ENCODE measurements at places on chromosomes 6 and 20. TPM values are rescaled to one million over a fixed set of nuclear protein-coding genes. Genes with fewer than 3 reads are reported as not detected.

Gene PM20D2
- total RNA-seq: 21.5 TPM

GRCh38 chr6:26299286-26300042 lies 65.5 kb upstream of the BTN3A2 start:
- H3K4me3 ChIP-seq: no peak overlapping the region
- H3K36me3 ChIP-seq: no peaks in the 10 kb centered on the region
- DNase-seq: no peak
- no peaks in the 10 kb centered on the region for H3K4me1 ChIP-seq
- H3K27ac ChIP-seq: no peak overlapping the region

GRCh38 chr6:97214671-97215070 lies 68.3 kb downstream of the MMS22L start:
- H3K4me1 ChIP-seq: no peaks in the 10 kb centered on the region
- no peak overlapping the region for H3K27ac ChIP-seq
- H3K27me3 ChIP-seq: no peaks in the 10 kb centered on the region
- H3K4me3 ChIP-seq: no peak overlapping the region
- DNase-seq: no peak

GRCh38 chr6:473768-474452 lies 82.4 kb downstream of the IRF4 start:
- no peak for DNase-seq
- H3K4me1 ChIP-seq: no peaks in the 10 kb centered on the region
- H3K4me3 ChIP-seq: no peak overlapping the region
- H3K27ac ChIP-seq: no peak overlapping the region
- peaks cover 12% of the 10 kb centered on the region for H3K27me3 ChIP-seq

GRCh38 chr6:5238336-5238735 lies 22.4 kb downstream of the LYRM4 start:
- H3K36me3 ChIP-seq: no peaks in the 10 kb centered on the region
- DNase-seq: no peak
- no peaks in the 10 kb centered on the region for H3K27me3 ChIP-seq
- no peak overlapping the region for H3K27ac ChIP-seq
- H3K4me1 ChIP-seq: no peaks in the 10 kb centered on the region
- no peak overlapping the region for H3K4me3 ChIP-seq

DNA sequence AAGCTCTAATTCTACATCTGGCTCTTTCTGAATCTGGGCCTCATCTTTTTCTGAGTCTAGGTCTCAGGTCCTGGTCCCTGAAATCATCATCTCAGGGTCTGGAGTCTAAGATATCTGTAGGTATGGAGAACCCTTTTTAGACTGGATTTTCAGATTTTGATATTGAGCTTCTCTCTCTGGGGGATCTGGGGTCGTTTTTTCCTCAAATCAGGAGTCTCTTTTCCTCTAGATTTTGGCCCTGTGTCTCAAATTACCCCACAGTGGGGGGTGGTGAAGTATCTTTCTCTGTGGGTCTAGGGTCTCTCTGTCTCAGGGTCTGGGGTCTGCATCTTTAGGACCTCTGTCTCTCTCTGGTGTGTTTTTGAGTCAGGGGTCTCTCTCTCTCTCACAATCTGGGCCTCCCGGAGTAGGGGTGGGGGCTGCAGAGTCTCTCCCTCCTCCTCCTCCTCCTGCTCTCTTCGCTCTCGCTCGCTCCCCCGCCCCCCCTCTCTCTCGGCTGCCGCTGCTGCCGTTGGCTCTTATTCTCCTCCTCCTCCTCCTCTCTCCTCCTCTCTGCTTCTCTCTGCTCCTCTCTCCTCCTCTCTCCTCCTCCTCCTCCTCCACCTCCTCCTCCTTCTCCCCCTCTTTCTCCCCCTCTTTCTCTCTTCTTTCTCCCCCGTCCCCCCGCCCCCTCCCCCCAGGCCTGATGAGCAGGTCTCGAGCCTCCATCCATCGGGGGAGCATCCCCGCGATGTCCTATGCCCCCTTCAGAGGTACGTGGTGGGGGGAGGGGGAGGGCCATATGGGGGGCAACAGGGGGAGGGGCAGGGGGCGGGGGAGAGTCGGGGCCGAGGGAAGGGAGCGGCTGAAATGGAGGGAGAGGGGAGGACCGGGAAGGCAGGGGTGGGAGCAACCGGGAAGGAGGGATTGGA lies at the start of gene SYNGAP1:
SYNGAP1 (plus strand) TSS at position 486 of the 911 bp plus-strand sequence; CDS start at position 686, 200 bp downstream.
- H3K27me3 ChIP-seq: no peaks in the 10 kb centered on the region
- peak within 1 kb of the TSS; percentile 93 for H3K27ac ChIP-seq
- H3K4me3 ChIP-seq: no peak within 1 kb of the TSS
- peaks cover 20% of the 10 kb centered on the region for H3K4me1 ChIP-seq
- H3K36me3 ChIP-seq: peaks cover 10% of the 10 kb centered on the region
- peak; percentile 79 for DNase-seq

- no peak overlapping the region for H3K4me3 ChIP-seq
- H3K36me3 ChIP-seq: no peaks in the 10 kb centered on the region
- no peaks in the 10 kb centered on the region for H3K27me3 ChIP-seq
- DNase-seq: peak; percentile 39
- H3K27ac ChIP-seq: no peak overlapping the region
- H3K4me1 ChIP-seq: peaks cover 6% of the 10 kb centered on the region
Observed at GRCh38 chr20:52179331-52180179, 12.0 kb downstream of the ZFP64 start.

Gene SLC35B2
- total RNA-seq: 44.4 TPM

DNA sequence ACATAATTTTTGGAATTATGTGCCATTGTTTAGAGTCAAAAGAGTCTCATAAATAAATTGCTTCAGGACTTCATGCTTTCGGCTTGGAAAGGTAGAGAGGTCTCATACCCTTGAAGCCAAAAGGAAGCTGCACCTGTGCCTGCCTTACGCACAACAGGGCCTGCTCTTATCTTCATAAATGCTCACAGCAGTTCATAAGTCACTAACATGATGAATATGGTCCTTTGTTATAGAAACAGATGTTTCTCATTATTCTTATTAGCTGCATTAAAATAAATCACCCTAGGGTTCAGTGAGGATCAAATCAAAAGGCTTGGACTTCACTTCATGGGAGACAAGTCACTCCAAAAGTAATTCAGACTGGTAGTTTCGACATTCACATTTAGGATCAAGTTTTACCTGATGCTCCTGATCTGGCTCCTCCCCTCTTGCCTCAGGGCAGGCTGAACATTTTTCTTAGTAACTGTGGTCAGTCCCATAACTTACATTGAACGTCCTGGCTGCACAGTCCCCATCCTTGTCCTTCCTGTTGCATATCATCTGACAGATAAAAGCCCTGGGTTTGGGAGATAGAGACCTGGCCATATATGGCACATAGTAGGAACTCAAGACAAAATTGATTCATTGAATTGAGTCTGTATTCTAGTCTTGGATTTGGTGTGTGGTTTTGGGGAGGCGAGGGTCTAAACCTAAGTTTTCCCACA lies 20.7 kb upstream of the SH3BGRL2 start:
- H3K36me3 ChIP-seq: no peaks in the 10 kb centered on the region
- no peak overlapping the region for H3K27ac ChIP-seq
- no peak for DNase-seq

Gene OXT
- not detected for total RNA-seq

GRCh38 chr6:90472716-90473115 lies 114.2 kb downstream of the MAP3K7 start:
- no peak overlapping the region for H3K27ac ChIP-seq
- no peaks in the 10 kb centered on the region for H3K4me1 ChIP-seq
- DNase-seq: no peak

DNA sequence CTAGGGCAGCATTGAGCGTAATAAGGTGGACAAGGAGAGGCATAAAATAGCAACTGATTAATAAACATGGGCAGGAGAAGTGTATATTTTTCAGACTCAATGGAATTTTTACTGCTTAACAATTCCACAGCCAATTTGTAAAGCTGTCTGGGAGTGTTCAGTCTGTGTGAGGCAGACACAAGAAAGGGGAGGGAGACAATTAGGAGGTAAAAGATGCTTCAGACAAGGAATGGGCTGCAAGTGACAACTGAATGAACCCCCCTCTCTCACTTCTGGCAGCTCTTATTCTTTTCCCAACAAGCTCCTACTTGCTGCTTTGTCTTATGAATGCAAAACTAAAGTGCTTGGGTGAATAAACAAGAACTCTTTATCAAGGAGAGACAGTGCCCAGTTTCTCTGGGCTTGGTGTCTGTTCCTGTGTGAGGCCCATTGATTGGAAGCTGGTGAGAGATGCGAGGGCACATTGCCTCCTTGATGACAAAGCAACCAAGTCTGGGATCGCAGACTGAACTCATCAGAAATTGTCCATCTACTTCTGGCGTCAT lies 575.3 kb downstream of the RNF144B start:
- H3K4me3 ChIP-seq: no peak overlapping the region
- no peaks in the 10 kb centered on the region for H3K4me1 ChIP-seq
- DNase-seq: no peak
- no peaks in the 10 kb centered on the region for H3K27me3 ChIP-seq
- no peaks in the 10 kb centered on the region for H3K36me3 ChIP-seq

GRCh38 chr20:37920679-37921322 lies 17.9 kb downstream of the VSTM2L start:
- H3K27me3 ChIP-seq: no peaks in the 10 kb centered on the region
- H3K36me3 ChIP-seq: no peaks in the 10 kb centered on the region
- no peak for DNase-seq
- no peak overlapping the region for H3K4me3 ChIP-seq

- peak overlapping the region; percentile 81 for H3K27ac ChIP-seq
- peaks cover 1% of the 10 kb centered on the region for H3K36me3 ChIP-seq
- peaks cover 3% of the 10 kb centered on the region for H3K4me1 ChIP-seq
- no peak for DNase-seq
- no peaks in the 10 kb centered on the region for H3K27me3 ChIP-seq
Observed at GRCh38 chr20:48824830-48825565, 2.8 kb downstream of the PREX1 start.

All from lung (tissue), 17 donors.